ENCODE measurements at places on chromosomes 7 and 10.

DNA sequence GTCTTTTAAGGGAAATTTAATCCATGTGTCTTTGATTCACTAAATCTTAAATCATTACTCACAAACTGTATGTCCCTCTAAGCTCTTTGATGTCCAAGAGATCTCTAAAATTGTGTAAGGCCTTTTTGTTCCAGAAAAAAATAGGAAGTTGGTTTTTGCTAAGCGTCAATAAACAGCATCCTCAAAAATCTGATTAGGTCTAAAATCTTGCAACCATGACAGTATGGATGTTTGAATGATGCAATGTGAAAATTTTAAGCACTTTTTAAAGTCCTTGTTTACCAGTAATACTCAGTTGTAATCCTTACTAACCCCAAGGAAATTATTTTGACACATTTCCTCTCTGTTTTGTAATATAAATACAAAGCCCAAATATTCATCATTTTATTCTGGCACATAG lies 6.8 kb downstream of the MET start:
- DNase-seq = no peak

DNA sequence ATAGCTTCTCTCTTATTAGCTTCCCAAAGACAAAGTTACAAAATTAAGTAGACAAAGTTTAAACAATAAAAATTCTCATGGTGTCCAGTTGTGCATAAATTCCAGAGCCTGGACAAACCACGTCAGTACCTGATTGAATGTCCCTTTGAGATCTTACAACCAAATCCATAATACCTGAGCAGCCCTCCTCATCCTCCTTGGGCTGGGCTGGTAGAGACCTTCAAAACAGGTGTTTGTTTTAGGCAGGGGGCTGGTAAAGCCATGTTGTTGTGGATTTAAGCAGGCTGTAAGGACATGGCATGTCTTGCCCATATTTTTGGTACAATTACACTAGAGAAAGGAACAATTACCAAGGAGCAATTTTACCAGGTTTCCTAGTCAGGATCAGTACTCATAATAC lies 2.1 kb downstream of the IFIT5 start:
- no peak for DNase-seq

GRCh38 chr10:95909561-95909960 lies 1.8 kb downstream of the CC2D2B start:
- DNase-seq = no peak

- DNase-seq = no peak
These were observed 173.5 kb downstream of the TSPAN12 start for GRCh38 chr7:120684463-120684862.

GRCh38 chr10:109931163-109931562 lies 7.9 kb upstream of the XPNPEP1 start:
- DNase-seq = no peak

GRCh38 chr7:7157177-7157886 lies 25.0 kb upstream of the C1GALT1 start:
- DNase-seq = no peak

DNA sequence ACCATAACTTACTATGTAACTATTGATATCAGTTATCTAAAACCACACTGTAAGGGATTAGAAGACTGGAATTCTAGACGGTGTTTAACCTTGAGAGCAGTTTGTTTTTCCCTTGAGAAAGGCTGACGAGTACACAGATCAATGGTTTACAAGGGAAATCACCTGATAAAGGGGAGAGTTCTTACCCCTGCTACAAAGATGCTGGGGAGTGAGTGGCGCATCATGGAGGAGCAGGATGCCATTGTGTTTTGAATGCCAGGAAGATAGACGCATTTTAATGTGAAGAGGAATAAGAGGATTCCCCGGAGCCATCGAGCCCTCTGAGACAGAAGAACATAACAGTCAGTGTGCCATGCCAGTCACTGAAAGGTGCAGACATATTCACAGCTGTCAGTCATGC lies 145.2 kb downstream of the PKD1L1 start:
- no peak for DNase-seq

DNA sequence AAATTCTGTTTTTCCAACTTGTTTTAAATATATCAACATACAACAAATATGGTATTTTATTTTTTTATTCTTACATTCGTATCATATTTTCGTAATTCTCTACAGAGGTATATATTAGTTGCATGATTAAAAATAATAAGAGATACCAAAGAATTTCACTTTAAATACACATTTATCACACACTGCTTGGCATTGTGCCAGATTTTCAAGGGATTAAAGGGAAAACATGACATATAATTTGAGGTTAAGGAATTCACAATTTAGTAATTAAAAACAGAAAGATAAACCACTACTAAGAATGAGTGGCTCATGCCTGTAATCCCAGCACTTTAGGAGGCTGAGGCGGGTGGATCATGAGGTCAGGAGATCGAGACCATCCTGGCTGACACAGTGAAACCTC lies 484.7 kb upstream of the SORCS1 start:
- no peak for DNase-seq

DNA sequence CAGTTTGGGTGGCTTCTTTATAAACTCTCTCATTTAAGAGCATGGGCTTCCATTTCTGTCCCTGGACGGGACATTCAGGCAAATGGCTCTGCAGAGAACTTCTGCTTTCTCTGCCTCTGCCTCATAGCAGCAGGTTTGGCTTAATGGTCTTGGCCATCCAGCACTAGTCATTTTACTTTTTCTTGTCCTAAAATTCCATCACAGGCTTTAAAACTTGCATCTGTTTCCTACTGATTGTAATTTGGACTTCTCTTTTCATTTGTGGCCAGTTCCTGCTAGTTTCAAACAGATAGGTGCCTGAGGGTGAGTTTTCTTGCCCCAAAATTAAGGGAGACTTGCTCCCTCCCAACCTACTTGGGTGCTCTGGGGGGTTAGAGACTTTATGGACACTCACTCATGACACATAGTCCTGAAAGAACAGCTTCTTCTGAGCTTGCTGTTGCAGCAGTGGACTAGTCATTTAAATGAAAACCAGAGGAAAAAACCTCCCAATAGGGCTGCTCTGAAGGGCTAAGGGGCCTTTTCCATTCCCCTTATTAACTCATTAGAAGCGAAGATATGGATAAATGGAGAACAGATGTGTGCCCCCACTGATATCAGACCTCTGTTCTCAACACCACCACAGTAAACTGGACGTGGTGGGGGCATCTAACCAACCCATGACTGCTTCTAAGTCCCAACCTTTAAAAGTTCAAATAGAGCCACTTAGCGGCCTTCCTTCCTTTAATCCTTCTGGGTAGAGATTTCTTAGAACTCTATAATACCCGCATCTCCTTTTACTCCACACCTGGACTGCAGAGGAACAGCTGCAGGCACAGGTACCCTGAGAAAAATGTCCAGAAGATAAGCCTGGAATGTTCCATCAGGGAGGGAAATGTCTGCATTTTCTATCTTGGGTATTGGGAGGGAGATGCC lies 38.8 kb downstream of the SVOPL start:
- DNase-seq = no peak

DNA sequence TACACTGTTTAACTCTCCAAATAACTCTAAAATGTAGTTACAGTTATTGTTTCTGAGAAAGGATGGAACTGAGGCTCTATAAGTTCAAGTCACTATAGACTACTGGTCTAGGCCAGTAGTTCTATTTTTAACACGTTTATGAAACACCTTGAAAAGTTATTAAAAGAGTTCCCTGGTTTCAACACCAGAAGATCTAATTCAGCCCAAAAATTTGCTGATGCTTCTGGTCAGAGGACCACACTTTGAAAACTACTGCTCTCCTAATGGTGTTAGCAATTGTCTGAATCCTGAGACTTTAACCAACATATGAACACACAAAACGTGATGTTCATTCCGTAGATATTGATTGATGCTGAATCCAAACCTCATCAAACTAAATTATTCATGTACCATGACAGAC lies 658.6 kb upstream of the STEAP1 start:
- DNase-seq = no peak

- no peak for DNase-seq
These were observed 29.6 kb downstream of the COL13A1 start for GRCh38 chr10:69831231-69831855.

DNA sequence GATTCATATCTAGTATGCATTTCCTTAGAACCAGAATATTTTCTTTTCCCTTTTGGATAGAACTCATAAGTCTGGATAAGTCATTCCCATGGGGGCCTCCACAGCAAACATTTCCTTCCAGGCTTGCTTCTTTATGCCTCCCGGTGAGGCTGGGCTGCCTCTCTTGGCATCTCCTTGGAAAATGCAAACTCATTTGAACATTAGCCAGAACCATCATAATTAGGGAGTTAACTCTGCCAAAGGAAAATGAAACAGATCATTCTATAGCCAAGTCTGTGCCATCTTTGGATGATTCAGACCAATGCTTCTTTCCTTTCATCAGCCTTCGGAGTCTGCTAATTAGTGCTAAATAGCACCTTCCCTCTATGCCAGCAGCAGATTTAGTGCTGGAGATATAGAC lies 81.1 kb downstream of the PLPP4 start:
- DNase-seq = no peak

- DNase-seq = no peak
These were observed 680.2 kb downstream of the CCSER2 start for GRCh38 chr10:85008488-85009184.

- DNase-seq = no peak
These were observed 68.5 kb downstream of the MAP3K8 start for GRCh38 chr10:30502266-30503060.

DNA sequence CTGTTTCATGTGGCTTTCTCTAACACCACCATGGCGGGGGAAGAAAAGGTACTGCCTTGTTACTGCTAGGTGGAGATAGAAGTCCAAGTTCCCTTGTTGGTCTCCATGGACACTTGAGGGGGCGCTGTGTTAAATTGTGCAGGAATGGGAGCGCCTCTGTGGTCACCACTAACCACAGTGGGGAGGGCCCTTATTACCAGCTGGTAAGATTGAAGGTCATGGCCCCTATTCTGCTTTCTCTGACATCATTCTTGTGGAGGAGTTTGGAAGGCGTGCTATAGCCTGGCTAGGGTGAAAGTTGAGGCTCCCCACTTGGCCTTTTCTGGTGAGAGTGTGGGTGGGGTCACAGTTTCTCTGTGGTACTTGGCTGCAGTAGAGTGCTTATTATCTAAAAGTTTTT lies 14.9 kb upstream of the MXI1 start:
- no peak for DNase-seq

- no peak for DNase-seq
These were observed 199.9 kb downstream of the CAMK1D start for GRCh38 chr10:12549297-12549696.

- DNase-seq = no peak
These were observed 421.3 kb upstream of the NUPR2 start for GRCh38 chr7:56537477-56537876.

GRCh38 chr7:136956232-136956631 lies 87.8 kb downstream of the CHRM2 start:
- no peak for DNase-seq

GRCh38 chr10:28985137-28985885 lies 303.6 kb upstream of the LYZL1 start:
- DNase-seq = no peak
